ENCODE measurements at places on chromosomes 7 and 10. TPM values are rescaled to one million over a fixed set of nuclear protein-coding genes. Genes with fewer than 3 reads are reported as not detected.

The ANKRD1 gene
- total RNA-seq, result 0.18 TPM

The IL2RA gene
- total RNA-seq, result not detected

The NME8 gene
- total RNA-seq, result not detected

The IFIT2 gene
- 3.1 TPM for total RNA-seq

The NYAP1 gene
- 0.14 TPM for total RNA-seq

All from smooth muscle cell of bladder (primary cell).